ENCODE measurements at places on chromosomes 11 and 22. TPM values are rescaled to one million over a fixed set of nuclear protein-coding genes. Genes with fewer than 3 reads are reported as not detected.
A peak's percentile ranks its signal among the peaks of the same experiment; 100 is the strongest.

IFITM10 gene
- polyA plus RNA-seq, result 0.09 TPM

- no peaks in the 10 kb centered on the region for H3K36me3 ChIP-seq
- H3K27me3 ChIP-seq, result peaks cover 2% of the 10 kb centered on the region
- no peak overlapping the region for H3K4me3 ChIP-seq
- H3K4me1 ChIP-seq, result peaks cover 20% of the 10 kb centered on the region
- DNase-seq, result no peak
Observed at GRCh38 chr11:120710354-120711131, 199.0 kb downstream of the GRIK4 start.

GPR83 gene
- polyA plus RNA-seq, result not detected

DNA sequence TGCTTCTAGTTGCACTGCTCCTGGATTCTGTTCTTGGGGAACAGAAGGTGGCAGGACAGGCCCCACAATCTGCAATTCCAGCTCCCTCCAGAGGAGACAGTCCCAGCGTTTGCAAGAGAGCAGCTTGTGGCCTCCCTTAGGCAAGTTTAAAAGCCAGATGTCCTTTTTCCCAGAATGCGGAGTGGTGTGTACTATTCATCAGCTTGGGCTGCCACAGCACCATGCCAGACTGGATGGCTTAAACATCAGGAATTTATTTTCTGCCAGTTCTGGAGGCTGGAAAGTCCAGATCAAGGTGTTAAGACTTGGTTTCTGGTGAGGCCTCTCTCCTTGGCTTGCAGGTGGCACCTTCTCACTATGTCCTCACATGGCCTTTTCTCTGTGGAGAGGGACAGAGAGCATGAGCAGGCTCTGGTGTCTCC, 11.7 kb downstream of the MIAT start:
- H3K4me1 ChIP-seq, result peaks cover 82% of the 10 kb centered on the region
- peak overlapping the region; percentile 99 for H3K27ac ChIP-seq
- no peak overlapping the region for H3K4me3 ChIP-seq
- H3K27me3 ChIP-seq, result peaks cover 13% of the 10 kb centered on the region
- peaks cover 1% of the 10 kb centered on the region for H3K36me3 ChIP-seq

DNA sequence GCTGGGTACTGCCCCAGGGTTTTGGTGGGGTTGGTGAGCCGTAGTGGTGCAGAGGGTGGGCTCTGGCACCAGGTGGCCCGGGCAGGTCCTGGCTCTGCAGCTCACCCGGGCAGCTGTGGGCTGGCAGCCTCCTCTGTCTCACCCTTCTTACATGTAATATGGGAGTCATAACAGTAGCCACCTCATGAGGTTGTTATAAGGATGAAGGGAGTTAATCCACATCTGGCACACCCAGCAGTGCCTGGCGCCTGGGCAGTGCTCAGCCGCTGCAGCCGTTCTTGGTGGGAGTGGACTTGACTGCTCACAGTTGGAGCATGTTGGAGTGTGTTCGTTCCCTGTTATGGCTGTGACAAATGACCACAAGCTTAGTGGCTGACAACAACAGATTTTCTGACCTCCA, 28.7 kb downstream of the IGHMBP2 start:
- no peak overlapping the region for H3K4me3 ChIP-seq
- no peaks in the 10 kb centered on the region for H3K4me1 ChIP-seq
- no peak overlapping the region for H3K27ac ChIP-seq

- H3K4me3 ChIP-seq, result no peak overlapping the region
- no peak for DNase-seq
- peaks cover 5% of the 10 kb centered on the region for H3K36me3 ChIP-seq
- no peak overlapping the region for H3K27ac ChIP-seq
- no peaks in the 10 kb centered on the region for H3K27me3 ChIP-seq
Observed at GRCh38 chr11:119180729-119181676, 4.3 kb upstream of the NHERF4 start.

DNA sequence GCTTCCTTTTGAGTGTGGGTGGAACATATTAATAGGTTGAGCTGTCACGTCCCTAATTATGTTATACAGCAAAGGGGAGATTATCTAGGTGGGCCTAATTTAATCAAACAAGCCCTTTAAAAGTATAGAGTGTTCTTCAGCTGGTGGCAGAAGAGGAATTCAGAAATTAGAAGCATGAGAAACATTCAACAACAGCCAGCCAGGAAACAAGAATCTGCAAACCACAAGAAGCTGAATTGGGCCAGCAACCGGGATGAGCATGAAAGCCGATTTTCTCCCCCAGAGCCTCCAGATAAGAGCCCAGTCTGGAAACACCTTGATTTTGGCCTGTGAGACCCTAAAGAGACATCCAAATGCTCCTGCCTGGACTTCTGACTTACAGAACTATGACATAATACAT, 105.8 kb upstream of the LDLRAD3 start:
- no peak for DNase-seq
- no peak overlapping the region for H3K4me3 ChIP-seq
- H3K27ac ChIP-seq, result no peak overlapping the region
- no peaks in the 10 kb centered on the region for H3K36me3 ChIP-seq
- H3K4me1 ChIP-seq, result no peaks in the 10 kb centered on the region

DNA sequence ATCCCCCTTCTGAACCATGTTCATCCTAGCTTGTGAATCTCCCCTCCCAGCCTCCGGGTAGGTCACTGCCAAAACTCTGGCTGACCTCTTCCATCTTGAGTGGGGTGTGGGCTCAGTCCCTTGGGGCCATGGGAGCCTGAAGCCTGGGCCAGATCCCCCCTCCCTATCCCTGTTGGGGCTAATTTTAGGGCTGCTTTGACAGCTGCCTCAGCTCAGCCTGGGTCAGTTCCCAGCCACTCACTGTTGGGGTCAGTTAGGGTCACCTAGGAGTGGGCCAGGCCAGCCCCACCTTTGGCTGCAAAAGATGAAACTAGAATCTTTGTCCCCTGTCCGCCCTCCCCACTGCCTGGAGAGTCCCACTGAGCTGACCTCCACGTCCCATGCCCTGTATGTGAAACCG, 29.8 kb upstream of the P2RY2 start:
- H3K27me3 ChIP-seq, result peaks cover 9% of the 10 kb centered on the region
- H3K4me1 ChIP-seq, result peaks cover 4% of the 10 kb centered on the region
- no peak overlapping the region for H3K27ac ChIP-seq
- no peak overlapping the region for H3K4me3 ChIP-seq
- no peak for DNase-seq

DNA sequence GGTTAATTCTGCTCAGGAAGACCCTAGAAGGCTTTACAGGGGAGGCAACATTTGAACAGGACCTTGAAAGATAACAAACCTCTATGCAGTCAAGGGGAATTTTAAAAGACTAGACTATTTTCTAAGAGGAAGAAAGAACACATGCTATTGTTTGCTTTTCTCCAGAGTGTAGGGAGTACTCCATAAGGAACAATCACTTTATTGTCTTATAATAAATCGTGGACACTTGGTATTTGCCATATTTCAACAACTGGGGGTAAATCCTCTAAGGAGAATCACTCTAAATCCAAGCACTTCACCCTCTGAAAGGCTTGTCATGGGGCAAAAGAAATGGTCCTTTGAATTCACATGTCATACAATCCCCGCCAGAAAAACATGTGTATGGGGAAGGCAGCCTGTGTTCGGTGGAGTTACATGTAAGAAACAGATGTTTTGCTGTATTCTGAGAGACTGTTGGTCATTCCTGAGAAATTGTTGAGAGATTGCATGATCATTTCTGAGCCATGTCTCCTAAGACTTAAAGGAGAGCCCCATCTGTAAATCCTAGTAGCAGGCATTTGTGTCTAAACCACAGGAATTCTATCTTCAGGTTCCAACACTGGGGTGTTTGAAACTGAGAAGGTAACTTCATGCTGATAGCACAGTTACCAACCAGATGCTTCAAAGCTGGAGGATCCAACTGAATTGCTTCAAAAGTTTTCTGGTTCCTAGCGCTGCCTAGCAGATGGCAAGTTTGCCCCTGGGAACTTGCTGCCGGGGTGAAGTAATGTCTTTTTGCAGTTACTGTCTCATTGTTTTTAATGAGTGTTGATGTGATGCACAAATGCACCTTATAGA, 66.8 kb downstream of the FZD4 start:
- H3K4me1 ChIP-seq, result peaks cover 2% of the 10 kb centered on the region
- peaks cover 2% of the 10 kb centered on the region for H3K27me3 ChIP-seq
- peaks cover 4% of the 10 kb centered on the region for H3K36me3 ChIP-seq
- H3K4me3 ChIP-seq, result no peak overlapping the region

GRCh38 chr11:78000193-78000592, 5.7 kb upstream of the INTS4 start:
- peak; percentile 30 for DNase-seq
- H3K27ac ChIP-seq, result no peak overlapping the region
- no peak overlapping the region for H3K4me3 ChIP-seq
- H3K4me1 ChIP-seq, result peaks cover 3% of the 10 kb centered on the region
- H3K27me3 ChIP-seq, result no peaks in the 10 kb centered on the region

DNA sequence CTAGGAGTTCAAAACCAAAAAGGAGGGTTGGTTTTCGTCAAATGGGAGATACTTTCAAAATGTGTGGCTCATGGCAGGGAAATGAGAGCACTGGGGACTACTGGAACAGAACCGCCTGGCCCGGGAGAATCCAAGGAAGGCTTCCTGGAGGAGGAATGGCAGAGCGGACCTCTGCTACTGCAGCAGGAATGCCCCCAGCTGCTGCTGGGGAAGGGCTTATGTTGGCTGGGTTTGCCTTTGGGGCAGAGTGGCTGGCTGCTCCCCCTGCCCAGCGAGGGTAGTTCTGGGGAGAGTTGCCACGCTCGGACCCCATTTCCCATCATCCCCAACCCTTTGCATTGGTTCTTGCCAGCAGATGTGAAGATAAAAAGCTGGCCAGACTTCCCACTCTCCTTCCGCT, 10.6 kb upstream of the APOBEC3A start:
- H3K36me3 ChIP-seq, result no peaks in the 10 kb centered on the region
- DNase-seq, result no peak
- H3K4me1 ChIP-seq, result peaks cover 16% of the 10 kb centered on the region
- no peak overlapping the region for H3K27ac ChIP-seq

DNA sequence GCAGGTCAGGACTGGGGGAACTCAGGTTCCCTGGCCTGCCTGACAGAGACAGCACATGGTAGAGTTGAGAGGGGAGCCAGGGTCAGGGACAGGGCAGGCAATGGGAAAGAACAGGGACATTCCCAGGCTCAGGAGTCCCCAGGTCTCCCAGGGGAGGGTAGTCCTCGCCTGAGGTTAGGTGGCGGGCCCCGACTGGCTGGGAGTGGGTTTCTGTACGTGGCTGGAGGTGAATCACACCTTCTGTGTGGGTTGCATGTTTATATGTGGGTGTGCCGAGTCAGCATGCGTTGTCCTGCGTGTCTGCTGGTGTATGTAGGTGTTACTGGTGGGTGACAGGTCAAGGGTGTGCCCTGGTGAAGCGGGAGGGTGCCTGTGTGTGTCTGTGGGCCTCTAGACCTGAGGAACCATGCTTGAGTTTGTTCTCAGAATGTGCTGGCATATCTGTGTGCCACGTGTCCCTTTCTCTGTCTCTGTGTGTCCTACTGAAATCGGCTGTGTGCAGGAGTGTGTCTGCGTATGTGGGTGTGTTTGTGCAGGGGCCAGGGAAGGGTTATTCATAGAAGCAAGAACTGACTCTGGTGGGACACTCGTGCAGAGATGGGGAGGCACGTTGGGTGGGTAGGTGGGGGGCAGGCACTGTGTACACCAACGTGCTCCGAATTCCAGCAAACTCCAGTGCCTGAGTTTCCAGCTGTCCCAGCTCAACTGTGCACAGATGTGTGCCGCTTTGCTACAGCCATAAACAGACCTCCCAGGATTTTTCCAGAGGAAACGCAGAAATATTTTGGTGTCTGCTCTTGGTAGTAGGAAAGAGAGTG, 23.8 kb upstream of the OAF start:
- no peak overlapping the region for H3K27ac ChIP-seq
- no peak overlapping the region for H3K4me3 ChIP-seq
- H3K27me3 ChIP-seq, result peaks cover 9% of the 10 kb centered on the region
- no peaks in the 10 kb centered on the region for H3K4me1 ChIP-seq
- no peaks in the 10 kb centered on the region for H3K36me3 ChIP-seq

DNA sequence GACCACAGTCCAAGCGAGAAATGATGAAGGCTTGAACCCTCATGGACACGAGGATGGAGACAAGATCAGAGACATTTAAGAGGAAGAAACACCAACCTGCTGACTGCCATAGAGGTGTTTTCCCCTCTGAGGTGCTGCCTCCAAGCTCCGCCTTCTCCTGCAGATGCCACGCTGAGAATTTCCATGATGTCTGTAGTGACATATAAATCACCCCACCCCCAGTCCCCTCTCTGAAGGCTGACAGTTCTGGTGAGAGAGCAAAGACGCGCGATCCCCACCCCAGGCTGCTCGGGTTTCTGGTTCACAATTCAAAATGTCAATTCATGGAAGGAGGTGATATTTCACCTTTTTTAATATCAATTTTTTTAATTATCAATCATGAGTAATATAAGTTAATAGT, 28.2 kb downstream of the LRRC32 start:
- H3K36me3 ChIP-seq, result no peaks in the 10 kb centered on the region
- DNase-seq, result no peak
- H3K27ac ChIP-seq, result no peak overlapping the region
- no peak overlapping the region for H3K4me3 ChIP-seq
- H3K27me3 ChIP-seq, result peaks cover 7% of the 10 kb centered on the region

DNA sequence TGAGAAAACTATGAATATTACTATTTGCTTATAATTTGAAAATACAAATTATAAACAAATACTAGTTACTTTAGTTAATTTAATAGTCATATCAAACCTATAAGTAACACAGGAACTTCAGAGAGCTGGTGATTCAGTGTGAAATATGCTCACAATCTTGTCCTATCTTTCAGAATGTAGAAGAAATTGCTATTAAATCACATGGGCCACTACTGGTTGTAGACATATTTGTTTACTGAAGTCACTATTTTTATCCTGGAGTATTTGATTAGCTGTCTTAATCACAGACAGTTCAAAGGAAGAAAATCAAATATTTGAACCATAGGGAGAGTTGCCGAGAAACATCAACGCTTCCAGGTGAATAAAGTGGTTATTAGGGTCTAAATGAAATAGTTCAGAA, 187.6 kb upstream of the ANO3 start:
- no peaks in the 10 kb centered on the region for H3K27me3 ChIP-seq
- no peak for DNase-seq
- H3K4me1 ChIP-seq, result no peaks in the 10 kb centered on the region
- H3K4me3 ChIP-seq, result no peak overlapping the region
- no peaks in the 10 kb centered on the region for H3K36me3 ChIP-seq
- no peak overlapping the region for H3K27ac ChIP-seq

DNA sequence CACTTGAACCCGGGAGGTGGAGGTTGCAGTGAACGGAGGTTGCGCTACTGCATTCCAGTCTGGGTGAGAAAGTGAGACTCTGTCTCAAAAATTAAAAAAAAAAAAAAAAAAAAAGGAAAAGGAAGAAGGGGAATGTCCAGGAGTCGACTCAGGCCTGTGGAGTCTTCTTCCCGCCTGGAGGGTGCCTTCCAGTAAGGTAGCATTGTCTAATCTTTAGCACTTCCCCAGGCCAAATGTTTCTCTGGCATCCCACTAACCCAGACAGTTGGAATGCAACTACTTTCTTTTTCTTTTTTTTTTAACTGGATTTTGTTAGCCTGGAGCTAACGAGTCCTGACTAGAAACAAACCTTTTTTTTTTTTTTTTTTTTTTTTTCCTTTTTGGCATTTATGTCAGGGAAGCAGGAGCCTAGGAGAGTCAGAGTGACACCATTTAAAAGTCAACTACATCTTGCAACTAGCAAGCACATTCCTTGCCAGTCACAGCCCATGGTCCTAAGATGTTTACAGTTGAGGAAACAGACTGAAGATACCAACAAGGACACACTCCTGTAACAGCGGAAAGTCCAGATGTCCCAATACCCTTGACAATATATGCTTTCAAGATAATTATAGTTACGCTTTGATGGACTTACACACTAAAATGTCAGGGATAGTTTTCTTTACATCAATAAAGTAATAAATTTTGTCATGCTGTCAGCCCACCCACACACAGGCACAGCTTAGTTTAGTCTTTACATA, 10.6 kb downstream of the PLET1 start:
- no peaks in the 10 kb centered on the region for H3K27me3 ChIP-seq
- H3K4me1 ChIP-seq, result no peaks in the 10 kb centered on the region
- no peak overlapping the region for H3K4me3 ChIP-seq
- H3K27ac ChIP-seq, result no peak overlapping the region
- no peaks in the 10 kb centered on the region for H3K36me3 ChIP-seq
- DNase-seq, result no peak

Data from immature natural killer cell (primary cell).